ENCODE measurements at places on chromosomes 1 and 21.

- no peak for DNase-seq
Observed at GRCh38 chr21:35195232-35195631, 146.1 kb upstream of the RUNX1 start.

DNA sequence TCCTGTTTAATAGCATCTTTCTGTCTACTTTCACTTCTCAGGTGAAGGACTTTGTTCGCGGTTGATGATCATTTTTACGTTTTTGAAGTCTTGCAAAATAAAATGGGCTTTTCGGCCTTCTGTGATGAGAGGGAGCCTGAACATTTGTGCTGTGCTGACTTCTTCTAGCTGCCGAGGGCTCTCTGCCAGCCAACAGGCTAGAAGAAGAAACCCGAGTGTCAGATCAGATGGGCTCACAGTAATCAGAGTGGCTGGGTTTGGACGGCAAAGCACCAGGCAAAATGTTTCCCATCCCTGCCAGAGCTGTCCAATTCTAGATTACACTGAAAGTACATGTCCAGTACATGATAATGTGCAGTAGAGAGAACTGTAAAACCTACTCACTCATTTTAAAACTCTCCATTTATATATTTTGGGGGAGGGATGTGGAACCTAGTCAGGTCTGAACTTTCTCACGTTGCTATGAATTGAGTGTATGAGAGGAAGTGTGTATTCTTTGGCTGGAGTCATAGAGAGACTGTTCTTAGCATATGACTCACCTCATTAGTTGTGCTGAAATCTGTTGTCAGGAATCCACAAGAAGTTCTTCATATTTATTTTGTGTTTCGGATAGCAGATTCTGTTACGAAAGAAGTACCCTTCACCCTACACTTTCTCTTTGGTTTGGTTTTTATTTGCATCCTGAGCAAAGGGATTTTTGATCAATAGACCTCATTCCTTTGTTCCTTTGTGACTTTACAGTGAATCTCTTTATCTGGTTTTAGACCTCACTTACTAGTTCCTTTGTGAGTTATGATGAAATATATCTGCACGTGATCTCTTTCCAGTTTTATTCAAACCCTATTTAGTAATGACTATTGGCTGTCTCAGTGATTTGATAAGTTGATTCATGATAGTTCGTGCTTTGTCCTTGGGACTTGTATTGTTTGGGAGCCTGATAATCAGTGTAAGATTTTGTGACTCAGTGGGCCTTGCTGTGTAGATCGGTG is 4.8 kb downstream of the ATP1A1 start:
- DNase-seq: no peak

GRCh38 chr1:93575621-93576284 is 105.9 kb downstream of the BCAR3 start:
- no peak for DNase-seq

DNA sequence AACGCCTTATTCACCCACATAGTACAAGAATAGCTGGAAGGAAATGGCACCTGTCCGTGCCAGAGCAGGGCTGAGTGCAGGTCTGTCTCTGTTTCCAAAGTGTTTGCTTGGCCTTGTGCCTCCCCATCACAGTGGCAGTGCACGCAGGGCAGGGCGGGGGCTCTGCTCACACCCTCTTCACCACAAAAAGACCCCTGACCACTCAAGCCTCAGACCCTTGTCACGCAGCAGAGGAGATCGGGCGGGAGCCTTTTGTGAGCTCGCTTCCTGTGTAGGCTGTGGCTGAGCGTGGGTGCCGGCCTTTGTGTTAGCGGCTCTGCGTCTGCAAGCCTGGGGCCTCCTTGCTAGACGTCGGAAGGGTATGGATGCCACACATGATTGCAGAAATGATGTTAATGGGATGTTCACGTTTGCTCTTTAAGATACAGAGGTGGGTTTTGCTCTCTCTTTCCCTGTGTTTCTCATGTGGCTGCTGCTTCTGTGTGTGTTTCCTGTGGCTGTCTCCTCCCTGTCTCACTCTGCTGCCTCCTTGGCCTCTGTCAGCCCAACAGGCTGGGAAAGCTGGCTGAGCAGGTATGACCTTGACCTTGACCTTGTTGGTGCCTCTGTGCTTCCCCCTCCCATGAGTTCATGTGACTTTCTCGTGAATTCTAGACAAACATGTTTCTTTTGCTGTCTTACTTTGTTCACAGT is 45.4 kb downstream of the S100B start:
- no peak for DNase-seq

GRCh38 chr1:204465546-204466415 is 28.8 kb downstream of the PIK3C2B start:
- DNase-seq: no peak

- DNase-seq: no peak
Observed at GRCh38 chr1:89767618-89768017, 53.2 kb upstream of the LRRC8D start.

DNA sequence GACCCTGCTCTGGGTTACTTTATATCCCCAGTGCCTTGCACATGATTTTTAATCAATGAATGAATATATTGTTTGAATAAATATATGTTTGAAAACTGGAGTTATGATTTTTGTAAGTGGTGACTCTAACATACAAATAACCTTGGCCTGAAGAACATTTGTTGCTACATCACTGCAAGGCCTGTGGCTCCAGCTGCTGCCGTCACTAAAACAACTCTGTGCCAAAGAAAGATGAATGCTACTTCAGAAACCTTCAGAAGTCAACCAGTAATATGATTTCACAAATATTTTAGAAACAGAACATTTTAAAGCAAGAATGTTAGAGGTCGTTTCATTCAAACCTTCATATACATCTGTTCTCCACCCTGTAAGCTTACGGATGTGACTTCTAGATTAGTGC is 60.6 kb upstream of the SEC16B start:
- no peak for DNase-seq

- no peak for DNase-seq
Observed at GRCh38 chr1:8809342-8809736, 8.1 kb downstream of the RERE start.

DNA sequence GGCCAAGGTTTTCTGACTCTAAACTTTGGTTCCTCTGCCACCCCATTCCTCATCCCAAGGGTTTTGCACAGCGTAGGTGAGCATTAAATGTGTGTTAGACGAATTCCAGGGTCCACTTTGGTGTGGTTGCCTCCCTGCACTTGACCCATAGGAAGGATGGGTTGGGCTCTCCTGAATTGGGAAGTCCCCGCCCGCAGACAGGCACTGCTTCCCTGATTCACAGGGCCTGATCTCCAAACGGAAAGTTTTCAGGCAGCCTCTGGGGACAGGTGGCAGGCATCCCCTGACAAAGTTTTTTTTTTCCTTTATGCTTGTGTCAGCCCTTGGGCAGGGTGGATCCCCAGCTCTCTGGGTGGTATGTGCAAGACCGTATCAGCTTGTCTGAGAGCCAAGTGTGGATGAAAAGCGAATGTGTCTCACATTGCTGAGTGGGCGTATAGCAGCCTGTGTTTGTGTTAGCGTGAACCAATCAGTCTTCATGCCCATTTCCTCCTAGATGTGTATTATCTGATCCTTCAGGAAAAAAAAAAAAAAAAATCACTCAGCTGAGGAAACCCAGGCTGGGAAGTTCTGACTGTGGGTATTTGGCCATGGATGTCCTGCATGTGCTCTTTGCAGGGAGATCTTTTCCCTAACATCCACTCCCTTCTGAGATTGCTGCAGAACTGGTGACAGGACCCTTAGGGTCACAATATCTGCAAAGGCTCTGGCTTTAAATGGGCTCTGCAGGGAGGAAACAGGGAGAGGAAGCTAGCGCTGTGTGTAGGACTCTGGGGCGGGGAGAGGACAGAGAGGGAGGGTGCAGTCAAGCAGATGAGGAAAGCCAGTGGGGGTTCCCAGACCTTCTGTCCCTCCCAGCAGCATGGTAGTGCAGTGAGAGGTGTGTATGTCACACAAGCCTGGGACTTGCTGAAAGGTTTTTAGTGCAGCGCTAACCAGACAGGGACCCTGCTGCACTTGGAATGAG is 42.2 kb upstream of the TRABD2B start:
- DNase-seq: no peak

Measured in esophagus squamous epithelium (tissue), 5 donors.